Hepatocyte (in vitro differentiated cells): ENCODE measurements at places on chromosomes 12 and 14.

GRCh38 chr12:5257763-5258495 lies 174.0 kb upstream of the NTF3 start:
- DNase-seq = no peak

DNA sequence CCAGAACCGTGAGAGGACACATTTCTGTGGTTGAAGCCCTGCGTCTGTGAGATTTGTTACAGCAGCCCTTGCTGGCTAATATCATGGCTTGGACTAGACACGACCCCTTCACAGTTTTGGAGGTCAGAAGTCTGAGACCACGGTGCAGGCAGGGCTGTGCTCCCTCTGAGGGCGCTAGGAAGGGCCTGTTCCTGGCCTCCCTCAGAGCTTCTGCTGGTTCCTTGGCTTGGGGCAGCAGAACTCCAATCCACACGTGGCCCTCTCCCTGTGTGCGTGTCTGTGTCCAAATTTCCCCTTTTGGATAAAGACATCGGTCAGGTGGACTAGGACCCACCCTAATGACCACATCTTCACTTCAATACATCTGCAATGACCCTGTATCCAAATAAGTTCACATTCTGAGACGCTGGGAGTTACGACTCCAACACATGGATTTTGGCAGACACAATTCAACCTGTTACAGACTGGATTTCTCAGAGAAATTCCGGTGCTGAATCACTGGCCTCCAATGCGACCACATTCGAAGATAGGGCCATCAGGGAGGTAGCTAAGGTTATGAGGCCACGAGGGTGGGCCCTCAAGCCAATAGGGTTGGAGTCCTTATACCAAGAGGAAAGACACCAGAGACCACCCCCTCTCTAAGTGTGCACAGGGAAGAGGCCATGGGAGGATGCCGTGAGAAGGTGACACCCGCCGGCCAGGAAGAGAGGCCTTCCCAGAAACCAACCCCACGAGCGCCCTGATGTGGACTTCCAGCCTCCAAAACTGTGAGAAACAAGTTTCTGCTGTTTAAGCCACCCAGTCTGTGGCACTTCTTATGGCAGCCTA lies 43.6 kb upstream of the PPP2R5C start:
- no peak for DNase-seq

GRCh38 chr12:71134405-71134804 lies 23.4 kb downstream of the TSPAN8 start:
- no peak for DNase-seq

GRCh38 chr12:59579631-59580030 lies 16.2 kb upstream of the SLC16A7 start:
- no peak for DNase-seq

DNA sequence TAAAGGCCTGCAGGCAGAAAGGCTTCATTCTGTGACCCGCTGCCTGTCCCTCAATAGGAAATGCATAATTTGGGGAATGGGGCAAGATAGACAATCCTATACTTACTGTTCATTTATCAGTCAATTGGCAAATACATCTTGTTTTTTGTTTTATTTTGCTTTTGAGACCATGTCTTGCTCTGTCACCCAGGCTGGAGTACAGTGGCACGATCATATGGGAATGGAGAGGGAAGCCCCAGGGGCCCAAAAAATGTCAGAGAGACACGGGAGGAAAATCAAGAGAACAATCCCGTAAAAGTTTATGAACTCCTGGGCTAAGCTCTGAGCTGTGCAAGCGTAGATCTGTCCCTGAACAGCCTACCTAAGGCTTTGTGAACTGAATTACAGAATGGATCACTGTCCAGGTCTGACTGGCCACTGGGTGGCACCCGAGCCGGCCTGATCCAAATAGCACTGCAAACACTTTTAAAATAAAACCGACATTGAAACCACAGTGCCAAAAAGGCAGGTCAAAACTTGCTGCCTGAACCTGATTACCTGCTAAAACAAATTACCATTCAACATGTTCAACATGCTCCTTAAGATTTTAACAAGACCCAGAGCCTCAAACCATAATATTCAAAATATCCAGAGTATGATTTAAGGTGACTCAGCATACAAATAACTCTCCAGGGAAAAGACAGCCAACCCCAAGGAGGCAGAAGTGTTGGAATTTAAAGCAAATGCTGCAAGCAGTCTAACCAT lies 11.8 kb downstream of the COPS7A start:
- DNase-seq = peak; percentile 75

- DNase-seq = no peak
These were observed 63.4 kb upstream of the CCND2 start for GRCh38 chr12:4210183-4210582.
